ENCODE measurements at places on chromosomes 7 and 10.

DNA sequence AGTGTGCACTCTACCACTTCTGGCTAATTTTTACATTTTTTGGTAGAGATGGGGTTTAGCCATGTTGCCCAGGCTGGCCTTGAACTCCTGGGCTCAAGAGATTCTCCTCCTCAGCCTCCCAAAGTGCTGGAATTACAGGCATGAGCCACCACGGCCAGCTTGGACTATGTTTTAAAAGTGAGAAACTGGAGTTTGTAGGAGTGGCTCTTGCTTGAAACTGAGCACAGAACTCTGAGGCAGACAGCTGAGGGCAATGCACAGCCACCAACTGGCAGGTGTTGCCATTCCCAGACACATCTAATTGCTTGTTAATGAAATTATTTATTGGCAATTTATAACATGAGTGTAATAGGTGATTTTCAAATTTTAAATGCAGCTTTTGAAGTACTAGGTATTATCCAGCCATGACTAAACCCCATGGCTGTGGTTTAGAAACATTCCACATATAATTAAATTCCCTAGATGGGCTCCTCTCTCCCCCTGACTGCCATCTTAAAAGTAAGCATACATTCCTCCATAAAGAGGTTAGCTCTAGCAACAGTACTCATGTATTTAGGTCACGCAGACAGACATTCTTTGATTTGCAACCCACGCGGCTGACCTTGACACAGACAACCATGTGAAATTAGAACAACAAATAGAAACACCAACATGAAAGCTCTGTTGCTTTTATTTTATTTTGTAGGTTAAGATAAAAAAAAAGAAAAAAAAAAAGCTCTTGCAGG is 19.8 kb downstream of the PANK1 start:
- DNase-seq = no peak

DNA sequence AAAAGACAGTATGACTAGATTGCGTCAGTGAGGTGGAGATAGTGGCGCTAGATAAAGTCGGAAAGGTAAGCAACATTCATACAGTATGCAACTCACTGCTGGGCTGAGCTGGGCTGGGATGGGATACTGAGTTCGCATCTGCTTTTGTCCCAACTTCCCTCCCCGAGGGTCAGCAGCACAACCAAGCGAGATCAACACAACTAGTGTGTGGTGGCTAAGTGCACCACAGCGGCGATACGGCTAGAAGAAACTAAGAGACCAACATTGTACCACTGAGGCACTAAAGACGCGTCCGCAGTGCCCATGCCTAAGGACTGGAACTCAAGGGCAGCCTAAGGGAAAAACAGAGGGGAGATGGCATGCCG is 467 bp downstream of the EXOSC1 start:
- no peak for DNase-seq

DNA sequence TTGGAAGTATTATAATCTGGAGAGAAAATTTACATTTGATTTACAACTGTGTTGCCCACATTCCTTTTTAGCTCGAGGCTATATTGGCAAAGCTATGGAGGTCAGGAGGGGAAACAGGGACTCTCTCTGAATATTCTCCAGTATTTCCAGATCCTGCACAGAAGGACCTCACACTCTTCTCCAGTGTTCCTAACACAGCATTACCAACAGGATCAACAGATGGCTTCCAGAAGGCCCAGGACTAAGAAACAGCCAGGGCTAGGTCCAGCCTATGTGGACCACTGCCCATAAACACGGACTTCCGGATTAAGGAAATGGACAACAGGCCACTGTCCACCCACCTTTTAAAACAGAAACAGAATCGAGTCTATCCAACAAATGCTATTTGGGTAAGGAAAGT is 65.3 kb downstream of the CHCHD3 start:
- no peak for DNase-seq

DNA sequence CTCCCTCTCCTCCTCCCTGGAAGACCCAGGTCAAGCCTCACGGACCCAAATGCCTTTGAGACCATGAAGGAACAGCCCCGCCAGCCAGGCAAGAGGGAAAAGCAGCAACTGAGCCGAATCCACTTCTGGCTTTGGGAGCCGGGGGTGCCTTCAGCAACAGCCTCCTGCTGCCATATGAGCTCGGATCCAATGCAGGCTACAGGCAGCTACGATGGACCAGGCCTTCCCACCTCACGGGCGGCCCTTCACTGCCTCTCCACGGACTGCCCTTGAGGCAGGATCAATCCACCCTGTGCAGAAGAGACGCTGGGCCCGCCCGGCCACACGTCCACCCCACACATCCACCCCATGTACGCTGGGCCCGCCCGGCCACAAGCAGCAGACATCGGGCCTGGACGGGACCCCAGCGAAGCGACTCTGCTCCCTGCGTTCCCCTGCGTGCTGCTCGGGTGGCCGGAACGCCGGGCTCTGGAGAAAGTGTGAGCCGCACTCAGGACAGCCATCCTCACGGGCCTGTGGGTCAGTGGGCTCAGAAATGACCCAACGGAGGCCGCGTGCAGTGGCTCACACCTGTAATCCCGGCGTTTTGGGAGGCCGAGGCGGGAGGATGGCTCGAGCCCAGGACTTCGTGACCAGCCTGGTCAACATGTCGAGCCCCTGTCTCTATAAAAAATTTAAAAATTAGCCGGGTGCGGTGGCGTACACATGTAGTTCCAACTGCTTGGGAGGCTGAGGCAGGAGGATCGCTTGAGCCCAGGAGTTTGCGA is 82.0 kb downstream of the FOXL3 start:
- DNase-seq = no peak

DNA sequence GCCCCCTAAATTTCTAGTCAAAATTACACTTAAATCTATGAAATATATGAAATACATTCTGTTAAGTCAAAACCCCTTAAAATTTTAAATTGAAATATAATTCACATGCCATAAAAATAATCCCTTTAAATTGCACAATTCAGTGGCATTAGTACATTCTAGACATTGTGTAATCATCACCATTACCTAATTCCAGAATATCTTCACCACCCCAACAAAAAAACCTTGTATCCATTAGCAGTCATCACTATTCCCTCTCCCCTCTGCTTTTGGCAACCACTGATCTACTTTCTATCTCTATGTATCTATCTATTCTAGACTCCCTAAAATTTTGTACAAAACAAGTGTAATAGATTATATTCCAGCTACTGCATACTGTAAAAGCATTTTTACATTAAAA is 261.2 kb downstream of the GLI3 start:
- no peak for DNase-seq

- DNase-seq = no peak
Observed at GRCh38 chr10:9137368-9137767, 1082.9 kb downstream of the GATA3 start.

DNA sequence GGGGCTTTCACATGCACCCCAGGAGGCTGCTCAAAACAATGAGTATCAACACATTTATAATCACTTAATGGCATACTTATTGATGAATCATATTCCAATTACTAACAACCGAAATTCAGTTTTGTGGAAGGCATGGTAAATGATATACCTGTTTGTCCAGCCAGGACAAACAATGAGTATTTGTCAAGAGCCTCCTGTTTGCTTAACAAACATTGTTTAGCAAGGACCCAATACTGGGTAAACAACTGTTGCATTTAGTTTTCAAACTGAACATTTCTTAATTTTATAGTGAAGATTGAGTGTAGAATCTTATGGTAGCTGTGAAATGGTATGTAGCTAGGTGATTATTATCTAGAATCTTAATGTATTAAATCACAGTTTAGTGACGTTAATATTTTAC is 473.7 kb downstream of the ATRNL1 start:
- peak; percentile 0 for DNase-seq

- DNase-seq = no peak
Observed at GRCh38 chr7:29255199-29255878, 60.8 kb downstream of the CHN2 start.

- DNase-seq = peak; percentile 62
Observed at GRCh38 chr7:21939136-21939857, 6.4 kb downstream of the CDCA7L start.

GRCh38 chr10:23522345-23522744 is 83.5 kb downstream of the OTUD1 start:
- DNase-seq = no peak

GRCh38 chr10:128624656-128625530 is 498.7 kb upstream of the MKI67 start:
- DNase-seq = no peak

GRCh38 chr10:122249303-122249850 is 21.7 kb upstream of the BTBD16 start:
- no peak for DNase-seq

- no peak for DNase-seq
Observed at GRCh38 chr7:108869070-108869469, 299.4 kb downstream of the DNAJB9 start.

GRCh38 chr7:88150033-88150432 is 69.8 kb downstream of the SRI start:
- no peak for DNase-seq

DNA sequence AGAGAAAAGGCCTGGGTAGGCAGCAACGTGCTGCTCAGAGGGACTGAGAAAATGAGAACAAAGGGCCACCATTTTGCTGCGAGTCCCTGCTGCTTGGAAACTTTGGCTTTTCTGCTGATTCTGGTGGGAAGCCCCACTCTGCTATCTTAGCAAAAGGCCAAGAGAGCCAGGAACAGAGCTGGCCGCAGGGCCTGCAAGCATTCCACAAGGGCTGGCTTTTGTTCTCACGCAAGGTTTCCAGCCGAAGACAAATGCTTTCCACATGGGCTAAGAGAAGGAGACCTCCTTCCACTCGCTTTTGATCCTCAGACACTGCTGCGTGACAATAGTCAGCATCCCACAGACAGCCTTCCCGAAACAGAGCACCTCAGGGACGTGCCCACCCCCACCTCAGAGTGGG is 163.1 kb downstream of the ARHGAP12 start:
- DNase-seq = no peak

- DNase-seq = peak; percentile 81
Observed at GRCh38 chr10:102418622-102419268, at the start of gene PSD. PSD (minus strand) TSS chr10:102418785; CDS start chr10:102417038, 1,747 bp downstream.

GRCh38 chr10:133141144-133141957 is 18.7 kb upstream of the KNDC1 start:
- DNase-seq = no peak

- no peak for DNase-seq
Observed at GRCh38 chr10:103769176-103769575, 86.2 kb downstream of the SH3PXD2A start.

DNA sequence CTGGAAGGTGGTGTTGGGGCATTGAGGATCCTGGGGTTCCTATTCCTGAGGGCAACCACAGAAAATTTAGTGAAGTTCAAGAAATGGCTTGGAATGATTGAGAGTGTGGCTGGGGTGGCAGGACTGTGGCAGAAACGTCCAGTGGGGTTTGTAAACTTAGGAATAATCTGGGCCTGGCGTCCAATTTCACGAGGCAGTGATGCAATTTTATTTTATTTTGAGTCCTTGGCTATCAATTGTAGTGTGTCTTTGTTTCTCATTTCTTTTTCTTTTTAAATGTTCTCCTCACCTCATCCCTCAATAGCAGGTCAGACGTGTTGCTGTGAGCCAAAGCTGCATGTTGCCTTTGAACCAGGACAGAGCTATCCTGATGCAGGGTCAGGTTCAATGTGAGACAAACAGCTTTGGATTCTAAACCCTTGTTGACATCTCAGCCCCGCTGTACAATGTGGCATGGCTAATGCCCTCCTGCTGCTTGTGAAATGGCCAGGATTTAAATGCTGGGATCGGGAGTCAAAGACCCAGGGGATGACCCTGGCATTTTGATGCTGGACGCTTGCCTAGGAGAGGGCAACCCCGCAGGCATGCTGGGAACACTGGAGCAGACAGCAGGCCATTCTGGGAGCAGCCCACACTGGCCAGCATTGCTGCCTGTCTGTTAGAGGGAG is 64.8 kb downstream of the RBM20 start:
- no peak for DNase-seq

GRCh38 chr10:44385696-44386441 is 972 bp upstream of the CXCL12 start:
- DNase-seq = no peak

- no peak for DNase-seq
Observed at GRCh38 chr7:123570390-123571182, 13.0 kb upstream of the NDUFA5 start.

DNA sequence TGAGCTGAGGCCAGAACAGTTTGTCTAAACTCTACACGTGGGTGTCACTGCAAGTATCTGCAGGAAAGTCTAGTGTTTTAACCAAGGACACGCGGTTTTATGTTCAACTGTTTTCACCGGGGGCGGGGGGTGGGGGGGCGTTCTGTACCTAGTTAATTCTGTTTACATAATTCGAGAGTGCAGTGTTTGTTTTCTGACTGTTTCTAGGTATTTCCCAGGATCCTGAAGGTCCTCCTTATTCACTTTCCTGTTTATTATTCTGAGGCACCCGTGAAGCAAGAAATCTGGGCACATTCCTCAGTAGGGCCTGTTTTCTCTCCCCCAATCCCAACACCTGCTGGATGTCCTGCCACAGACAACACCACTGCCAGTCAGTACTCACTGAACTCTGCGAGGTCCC is 7.6 kb downstream of the LOXL4 start:
- DNase-seq = no peak
